ENCODE measurements at places on chromosomes 5 and 9. TPM values are rescaled to one million over a fixed set of nuclear protein-coding genes. Genes with fewer than 3 reads are reported as not detected.
A peak's percentile ranks its signal among the peaks of the same experiment; 100 is the strongest.

Gene ZBED3
- total RNA-seq = 16.0 TPM

Gene WDR38
- total RNA-seq = not detected

DNA sequence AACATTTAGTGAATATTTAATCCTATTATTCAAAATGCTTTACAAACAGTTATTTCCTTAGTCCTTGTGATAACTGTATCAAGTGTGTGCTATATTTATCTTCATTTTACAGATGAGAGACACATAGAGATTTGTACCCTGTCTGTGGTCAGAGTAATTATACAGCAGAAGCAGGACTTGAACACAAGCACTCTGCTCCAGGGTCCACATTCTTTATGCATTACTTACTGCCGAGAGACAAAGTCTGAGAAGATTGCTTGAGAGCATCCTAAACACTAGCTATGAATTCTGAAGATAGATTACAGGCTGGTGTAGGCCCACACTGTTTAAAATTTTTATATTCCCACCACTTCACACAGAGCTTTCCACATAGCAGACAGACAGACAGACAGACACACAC, 926.1 kb upstream of the DMAC1 start:
- H3K27me3 ChIP-seq = no peaks in the 10 kb centered on the region
- H3K4me1 ChIP-seq = no peaks in the 10 kb centered on the region
- no peaks in the 10 kb centered on the region for H3K36me3 ChIP-seq
- H3K4me3 ChIP-seq = no peak overlapping the region
- DNase-seq = no peak

GRCh38 chr9:82791692-82792091, 271.2 kb downstream of the RASEF start:
- DNase-seq = no peak
- no peak overlapping the region for H3K4me3 ChIP-seq
- no peaks in the 10 kb centered on the region for H3K4me1 ChIP-seq
- no peak overlapping the region for H3K27ac ChIP-seq

DNA sequence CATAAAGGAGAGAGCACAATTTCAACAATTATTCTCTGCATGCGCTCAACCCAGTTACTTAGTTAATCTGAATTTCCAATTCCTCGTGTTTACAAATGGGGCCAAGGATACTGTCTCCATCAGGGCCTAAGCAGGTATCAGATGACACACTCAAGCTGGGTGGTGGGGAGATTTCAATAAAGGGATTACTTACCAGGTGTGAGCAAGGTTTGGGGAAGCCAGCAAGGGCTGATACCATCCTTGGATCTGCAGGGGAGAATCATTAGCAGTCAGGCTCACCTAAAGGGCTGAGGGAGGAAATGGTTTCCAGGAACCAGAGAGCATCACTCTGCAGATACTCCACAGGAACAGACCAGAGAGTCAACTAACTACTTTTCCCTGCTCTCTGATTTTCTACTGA, 487.1 kb downstream of the NTRK2 start:
- no peaks in the 10 kb centered on the region for H3K4me1 ChIP-seq
- no peak overlapping the region for H3K27ac ChIP-seq
- no peak overlapping the region for H3K4me3 ChIP-seq
- DNase-seq = no peak
- H3K36me3 ChIP-seq = no peaks in the 10 kb centered on the region

- peak; percentile 6 for DNase-seq
- no peaks in the 10 kb centered on the region for H3K36me3 ChIP-seq
- H3K27ac ChIP-seq = peak overlapping the region; percentile 12
- peaks cover 23% of the 10 kb centered on the region for H3K4me1 ChIP-seq
- no peak overlapping the region for H3K4me3 ChIP-seq
Observed at GRCh38 chr5:95617057-95617456, 2.8 kb upstream of the GPR150 start.

DNA sequence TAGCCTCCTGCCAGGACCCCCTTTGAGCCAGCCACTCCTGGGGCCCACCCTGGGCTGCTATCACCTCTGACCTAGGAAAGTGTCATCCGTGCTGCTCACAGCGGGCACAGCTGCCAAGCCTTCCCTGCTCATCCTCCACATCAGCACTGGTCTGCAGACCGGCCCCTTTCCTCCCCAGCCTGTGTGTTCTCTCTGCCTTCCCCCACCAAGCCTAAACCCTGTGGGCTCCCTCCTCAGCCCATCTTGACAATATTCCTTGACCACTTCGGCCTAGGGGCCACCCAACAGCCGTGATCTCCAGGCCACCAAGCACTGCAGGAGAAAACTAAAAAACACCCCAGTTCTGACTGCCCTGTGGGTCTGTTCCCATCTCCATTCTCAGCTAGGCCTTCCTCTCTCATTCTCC, 135.1 kb downstream of the DAB2IP start:
- H3K27ac ChIP-seq = no peak overlapping the region
- no peaks in the 10 kb centered on the region for H3K27me3 ChIP-seq
- DNase-seq = no peak
- no peak overlapping the region for H3K4me3 ChIP-seq
- H3K36me3 ChIP-seq = no peaks in the 10 kb centered on the region

DNA sequence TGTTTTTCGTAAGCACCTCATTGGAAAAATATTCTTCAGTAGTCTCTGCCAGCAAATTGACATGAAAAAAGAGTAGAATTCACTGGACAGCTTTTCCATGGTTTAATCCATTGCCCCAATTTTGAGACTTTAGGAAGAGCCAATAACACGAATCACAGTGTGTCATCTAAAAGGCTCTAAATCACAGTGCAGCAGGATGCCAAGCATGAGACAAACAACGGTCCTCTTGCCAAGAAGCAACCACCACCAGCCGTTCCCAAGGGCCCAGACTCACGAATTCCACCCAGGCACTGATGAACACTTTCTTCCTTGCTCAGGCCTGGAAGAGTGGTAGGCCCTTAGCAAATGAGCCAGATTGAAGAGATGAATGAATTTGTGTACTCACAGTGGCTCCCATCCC, 18.3 kb upstream of the IRX4 start:
- H3K27me3 ChIP-seq = no peaks in the 10 kb centered on the region
- no peak overlapping the region for H3K4me3 ChIP-seq
- no peak for DNase-seq
- no peak overlapping the region for H3K27ac ChIP-seq
